ENCODE measurements at places on chromosomes 4 and X. TPM values are rescaled to one million over a fixed set of nuclear protein-coding genes. Genes with fewer than 3 reads are reported as not detected.

DNA sequence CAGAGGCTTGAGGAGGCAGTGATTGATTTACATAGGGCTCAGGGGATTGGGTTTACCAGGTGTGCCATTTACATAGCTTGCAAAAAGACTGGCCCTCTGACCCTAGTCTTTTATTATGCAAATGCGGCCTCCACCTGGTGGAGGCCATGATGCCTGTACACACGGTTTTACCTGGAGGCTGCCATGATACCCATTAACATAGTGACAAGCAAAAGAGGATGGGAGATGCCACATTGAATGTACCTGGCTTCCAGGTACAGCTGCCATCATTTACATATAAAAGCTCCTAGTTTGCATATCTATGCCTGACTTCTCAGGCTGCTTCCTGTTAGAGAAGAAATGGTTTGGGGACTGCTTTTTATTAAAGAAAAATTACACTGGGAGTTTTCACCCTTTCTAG is 72.0 kb downstream of the NEXMIF start:
- no peak for ATAC-seq

- no peak for ATAC-seq
These were observed 136.0 kb upstream of the PABPC4L start for GRCh38 chr4:134337574-134337973.

DNA sequence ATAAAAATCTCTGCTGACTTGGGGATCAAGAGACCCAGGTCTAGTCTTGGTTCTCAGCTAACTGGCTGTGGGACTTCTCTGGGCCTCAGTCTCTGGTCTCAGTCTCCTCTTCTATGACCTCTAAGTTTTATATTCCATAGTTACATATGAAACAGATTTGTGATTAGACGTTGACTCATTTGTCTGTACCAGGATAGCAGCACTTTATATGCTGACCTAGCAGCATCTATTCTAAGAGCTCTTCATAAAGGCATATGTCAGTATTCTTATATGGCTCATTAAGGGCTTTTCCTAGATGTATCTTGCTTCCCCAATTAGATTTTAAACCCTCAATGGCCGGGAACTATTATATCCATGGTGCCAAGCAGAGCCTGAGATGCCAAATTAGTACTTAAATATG is 12.7 kb downstream of the GRPR start:
- ATAC-seq = no peak

The ABHD18 gene
- total RNA-seq = 7.7 TPM

The RS1 gene
- not detected for total RNA-seq
